ENCODE measurements at places on chromosomes 1 and 21.

GRCh38 chr21:17784604-17785402, 34.4 kb downstream of the C21orf91 start:
- no peak for DNase-seq

- no peak for DNase-seq
These were observed 41.4 kb upstream of the COL6A2 start for GRCh38 chr21:46056450-46056903.

DNA sequence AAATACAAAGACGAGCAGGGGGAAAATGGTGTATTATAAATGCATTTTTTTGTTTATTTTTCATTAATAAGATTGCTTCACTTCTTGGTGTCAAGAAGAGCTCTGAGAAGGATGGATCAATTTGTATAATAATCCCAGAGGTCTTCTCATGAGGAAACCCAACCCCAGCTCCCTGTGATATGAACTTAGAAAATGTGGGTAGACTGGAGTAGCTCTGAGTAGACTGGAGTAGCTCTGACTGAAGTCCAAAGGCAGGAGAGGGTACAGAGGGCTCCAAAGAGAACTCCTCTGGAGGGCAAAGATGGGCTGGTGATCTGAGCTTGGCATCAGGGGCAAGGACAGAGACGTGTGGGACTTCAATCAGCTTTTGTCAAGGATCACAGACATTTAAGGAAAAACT, 21.4 kb downstream of the CDCP2 start:
- DNase-seq: no peak

DNA sequence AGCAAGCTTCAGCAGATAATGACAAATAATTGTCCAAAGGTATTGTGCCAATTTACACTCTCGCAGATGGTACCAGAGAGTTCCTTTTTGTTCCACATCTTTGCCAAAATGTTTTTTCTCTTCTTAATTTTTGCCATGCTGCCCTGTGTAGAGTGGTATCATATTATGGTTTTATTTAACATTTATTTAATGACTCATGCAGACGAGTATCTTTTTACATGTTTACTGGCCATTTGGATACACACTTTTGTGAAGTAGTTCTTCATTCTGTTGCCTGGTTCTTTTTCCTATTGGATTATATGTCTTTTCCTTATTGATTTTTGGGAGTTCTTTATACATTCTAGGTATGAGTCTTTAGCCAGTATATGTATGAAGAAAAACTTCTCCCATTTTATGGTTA, 151.1 kb downstream of the PCNX2 start:
- DNase-seq: no peak

DNA sequence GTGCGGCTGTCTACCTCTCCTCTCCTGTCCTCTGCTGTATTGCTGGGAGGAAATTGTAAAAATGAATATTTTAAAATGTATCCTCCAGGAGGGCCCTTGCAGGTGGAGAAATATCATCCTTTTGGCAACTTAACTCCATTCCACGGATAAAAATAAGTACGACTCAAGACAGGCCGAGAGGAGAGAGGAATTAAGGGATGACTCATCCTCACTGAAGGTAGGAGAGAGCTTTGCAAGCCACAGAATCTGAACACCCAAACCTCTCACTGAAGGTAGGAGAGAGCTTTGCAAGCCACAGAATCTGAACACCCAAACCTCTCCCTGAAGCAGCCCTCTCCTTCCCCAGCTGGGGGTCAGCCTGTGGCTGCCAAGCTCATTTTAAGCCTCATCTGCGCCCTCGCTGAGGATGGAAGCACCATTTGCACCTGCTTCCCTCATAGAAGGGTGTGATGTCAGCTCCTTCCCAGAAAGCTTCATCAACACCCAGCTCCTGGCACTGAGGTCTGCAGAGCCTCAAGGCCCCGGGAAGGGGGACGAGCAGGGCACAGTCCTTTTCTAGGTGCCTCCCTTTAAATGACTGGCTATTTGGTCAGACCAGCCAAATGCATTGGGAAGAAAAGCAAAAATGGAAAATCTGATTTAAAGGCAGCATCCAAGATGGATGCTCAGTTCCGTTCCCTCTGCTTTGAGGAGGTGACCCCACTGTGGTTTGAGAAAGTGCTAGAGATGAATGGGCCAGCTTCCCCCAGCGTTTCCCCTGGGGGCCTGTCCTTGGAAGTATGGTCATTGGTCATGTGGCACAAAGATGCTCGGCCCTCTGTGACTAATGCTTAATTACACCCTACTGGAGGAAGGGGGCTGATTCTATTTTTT, 12.9 kb upstream of the SELENON start:
- DNase-seq: no peak

- DNase-seq: no peak
These were observed 89.4 kb downstream of the GRIK3 start for GRCh38 chr1:36944883-36945282.

GRCh38 chr1:173862769-173863223, 5.0 kb downstream of the GAS5 start:
- DNase-seq: no peak

GRCh38 chr21:44423312-44423821, 31.9 kb upstream of the LRRC3 start:
- DNase-seq: no peak

- no peak for DNase-seq
These were observed 38.5 kb upstream of the FAM131C start for GRCh38 chr1:16111771-16112595.

- no peak for DNase-seq
These were observed at the start of gene PADI3 for GRCh38 chr1:17248781-17249180. Gene PADI3, plus strand, starts transcription at chr1:17249098. Its CDS starts 40 bp downstream, at chr1:17249138.

- no peak for DNase-seq
These were observed 103.0 kb downstream of the DISC1 start for GRCh38 chr1:231729544-231729943.

DNA sequence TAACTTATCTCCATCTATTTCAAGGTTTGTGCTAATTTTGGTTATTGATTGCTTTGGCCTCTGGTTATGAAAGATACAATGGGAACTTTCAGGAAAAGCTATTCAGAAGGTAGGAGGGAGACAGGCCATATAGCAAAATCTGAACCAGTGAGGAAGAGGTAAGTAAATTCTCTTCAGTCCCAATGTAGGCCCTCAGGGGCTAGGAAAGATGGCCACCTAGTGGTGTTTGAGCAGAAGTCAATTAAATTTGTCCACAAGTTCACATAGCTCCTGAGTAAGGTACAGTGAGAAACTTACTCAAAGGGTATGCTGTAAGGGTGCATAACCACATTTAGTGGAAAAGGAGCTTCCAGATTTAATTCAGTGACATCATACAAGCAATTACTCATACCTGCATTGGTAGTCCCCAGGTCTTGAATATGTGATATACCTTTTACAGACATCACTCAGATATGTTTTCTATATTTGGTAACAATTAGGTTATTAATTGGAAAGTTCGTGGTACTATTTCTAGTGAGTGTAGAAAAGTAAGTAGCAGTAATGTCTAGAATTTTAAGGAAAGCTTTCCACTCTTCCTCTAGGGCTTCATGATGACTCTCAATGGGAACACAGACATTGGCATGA, 21.4 kb upstream of the FMO1 start:
- DNase-seq: no peak

GRCh38 chr1:202835548-202836072, 24.9 kb downstream of the PCAT6 start:
- no peak for DNase-seq

DNA sequence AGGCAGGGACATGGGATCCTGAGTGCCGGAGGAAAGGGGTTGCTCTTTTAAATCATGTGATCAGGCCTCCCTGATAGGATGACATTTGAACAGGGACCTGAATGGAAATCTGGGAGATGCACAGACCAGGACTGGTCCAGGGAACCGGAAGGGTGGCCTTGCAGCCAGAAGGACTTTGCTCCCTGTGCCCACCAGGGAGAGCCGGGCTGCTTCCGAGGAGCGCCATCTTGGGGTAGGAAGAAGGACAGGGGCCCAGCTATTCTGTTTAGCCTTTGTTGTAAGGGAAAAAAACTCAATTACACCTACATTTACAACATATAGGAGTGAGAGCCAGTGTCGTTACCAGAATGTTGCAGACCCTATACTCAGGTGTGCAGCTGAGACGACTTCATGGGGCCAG, 5.5 kb downstream of the KLHDC7A start:
- no peak for DNase-seq

DNA sequence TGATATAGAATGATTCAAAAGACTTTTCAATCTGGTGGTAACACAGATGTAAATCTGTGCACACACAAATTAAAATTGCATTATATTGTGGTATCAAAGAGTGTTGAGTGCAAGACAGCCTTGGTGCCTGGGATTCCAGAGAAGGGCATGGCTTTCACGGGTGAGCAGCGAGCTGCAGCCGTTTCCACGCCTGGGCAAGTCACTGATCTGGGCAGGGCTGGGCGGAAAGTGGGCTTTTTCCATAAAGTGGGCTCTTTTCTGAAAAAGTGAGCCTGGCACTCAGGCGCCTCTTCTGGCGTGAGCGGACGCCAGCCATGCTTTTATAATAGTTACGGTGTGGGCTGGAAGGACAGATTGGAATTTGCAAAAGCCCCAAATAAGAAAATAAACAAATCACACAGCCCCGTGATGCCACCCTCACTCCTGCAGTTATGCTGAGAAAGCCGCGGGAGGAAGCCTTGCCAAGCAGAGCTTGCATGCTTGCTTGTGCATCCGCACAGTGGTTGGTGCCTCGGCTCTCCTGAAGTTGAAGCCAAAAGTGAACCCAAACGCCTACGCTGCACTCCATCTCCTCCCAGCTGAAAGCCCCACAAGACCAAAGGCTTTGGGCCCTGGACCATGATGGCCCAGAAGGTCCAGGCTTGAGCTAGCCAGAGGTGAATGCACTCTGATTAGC, 7.1 kb upstream of the C1orf115 start:
- no peak for DNase-seq

GRCh38 chr1:11229203-11229602, 33.1 kb downstream of the MTOR start:
- no peak for DNase-seq

DNA sequence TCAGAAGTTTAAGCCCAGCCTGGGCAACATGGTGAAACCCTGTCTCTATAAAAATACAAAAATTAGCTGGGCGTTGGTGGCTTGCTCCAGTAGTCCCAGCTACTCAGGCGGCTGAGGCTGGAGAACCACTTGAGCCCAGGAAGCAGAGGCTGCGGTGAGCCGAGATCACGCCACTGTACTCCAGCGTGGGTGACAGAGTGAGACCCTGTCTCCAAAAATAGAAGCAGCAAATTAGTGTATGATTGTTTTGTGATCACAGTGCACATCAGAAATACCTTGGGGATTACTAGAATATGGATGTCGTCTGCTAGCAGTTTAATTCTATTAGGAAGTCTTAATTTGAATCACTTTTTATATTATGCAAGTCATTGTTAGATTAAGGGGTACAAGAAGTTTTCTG, 59.0 kb downstream of the ZBTB17 start:
- no peak for DNase-seq

DNA sequence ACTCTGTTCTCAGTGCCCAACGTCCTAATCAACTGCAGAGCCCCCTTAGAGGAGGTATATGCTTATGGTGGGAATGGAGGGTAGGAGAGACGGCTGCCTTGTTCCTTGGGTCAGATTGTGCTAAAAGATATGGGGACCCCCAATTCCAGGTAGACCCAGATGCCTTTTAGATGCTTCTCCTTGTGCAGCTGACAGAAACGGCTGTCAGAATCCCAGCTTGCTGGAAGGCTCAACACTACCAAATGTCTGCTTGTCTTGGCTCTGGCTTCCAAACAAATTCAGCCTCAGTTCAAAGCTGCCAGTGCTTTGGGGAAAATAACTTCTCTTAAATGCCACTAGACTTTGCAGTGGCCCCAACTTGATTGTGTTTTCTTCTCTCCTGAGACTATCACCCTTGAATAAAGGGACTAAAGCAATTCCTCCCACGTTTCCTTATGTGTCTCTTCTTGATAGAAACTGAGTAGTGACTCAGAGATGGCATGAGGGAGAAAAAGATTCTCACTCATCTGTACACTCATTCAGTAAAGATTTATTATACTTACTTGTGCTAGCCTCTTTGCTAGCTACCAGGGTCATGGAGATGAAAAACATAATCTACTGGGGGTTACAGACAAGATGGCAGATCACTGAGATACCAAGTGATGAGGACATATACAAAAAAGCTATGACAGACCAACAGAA, 3.4 kb upstream of the RNF19B start:
- DNase-seq: no peak

GRCh38 chr1:226424221-226425003, 16.5 kb upstream of the PARP1 start:
- no peak for DNase-seq

DNA sequence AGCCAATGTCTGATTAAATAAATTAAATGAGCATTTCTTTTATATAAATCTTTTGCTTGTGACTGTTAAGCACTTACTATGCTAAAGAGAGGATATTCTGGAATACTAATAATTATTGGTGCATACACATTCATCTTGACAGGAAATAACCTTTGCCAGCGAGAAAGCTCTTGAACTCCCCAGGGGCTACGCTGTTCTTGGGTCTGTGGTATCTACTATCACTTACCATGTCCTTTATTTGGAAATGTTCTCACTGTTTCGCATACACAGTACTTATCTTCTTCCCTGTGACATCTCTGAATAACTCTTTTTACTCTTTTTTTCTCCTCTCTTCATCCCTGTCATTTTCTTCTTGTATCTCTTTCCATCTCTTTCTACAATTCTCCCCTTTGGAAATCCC, 178.7 kb downstream of the GABPA start:
- no peak for DNase-seq

DNA sequence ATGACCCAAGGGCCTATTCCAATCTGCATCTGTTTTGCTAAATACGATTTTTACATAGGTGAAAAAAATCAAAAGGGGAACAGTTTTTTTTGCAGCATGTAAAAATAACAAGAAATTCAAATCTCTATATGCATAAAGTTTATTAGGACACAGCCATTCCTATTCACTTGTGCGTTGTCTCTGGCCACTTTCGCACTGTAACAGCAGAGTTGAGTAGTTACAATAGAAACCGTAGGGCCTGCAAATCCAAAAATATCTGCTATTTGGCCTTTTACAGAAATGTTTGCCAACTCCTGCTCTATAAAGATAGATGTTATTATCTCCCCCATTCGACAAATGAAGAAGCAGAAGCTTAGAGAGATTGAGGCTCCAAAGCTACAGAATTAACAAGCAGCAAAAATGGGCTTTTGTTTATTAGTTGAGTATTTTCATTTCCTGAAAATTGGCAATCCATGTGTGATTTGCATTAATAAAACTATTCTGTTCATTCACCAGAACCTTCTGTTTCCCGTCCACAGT, 5.5 kb downstream of the DYNLT5 start:
- DNase-seq: no peak

DNA sequence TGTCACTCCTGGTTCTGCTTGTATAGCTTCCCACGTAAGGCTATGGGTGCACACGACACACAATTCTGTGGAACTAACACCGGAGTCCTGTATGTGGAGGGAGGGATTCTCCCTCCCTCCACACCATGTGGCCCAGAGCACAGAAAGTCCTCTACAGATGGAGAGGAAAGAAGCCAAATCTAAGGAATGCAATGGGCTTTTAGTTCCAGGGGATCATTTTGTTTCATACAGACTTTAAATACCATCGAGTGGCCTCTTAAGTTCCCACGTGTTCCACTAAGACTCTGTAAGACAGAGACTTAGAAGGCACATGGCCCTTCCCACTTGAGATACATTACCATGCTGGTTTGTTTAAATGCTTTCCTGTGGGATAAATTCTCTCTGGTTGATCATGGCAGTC, 156.0 kb downstream of the TGFB2 start:
- DNase-seq: no peak

GRCh38 chr1:192801451-192801850, 7.4 kb upstream of the RGS2 start:
- DNase-seq: no peak
